Endothelial cell of umbilical vein (primary cell): ENCODE measurements at places on chromosomes 1 and 21. TPM values are rescaled to one million over a fixed set of nuclear protein-coding genes. Genes with fewer than 3 reads are reported as not detected.

The S100A12 gene
- not detected in 2 replicates for total RNA-seq

The TM2D1 gene
- total RNA-seq, result 37.5 and 46.1 TPM in 2 replicates

The HMCN1 gene
- 5.6 and 10.3 TPM in 2 replicates for total RNA-seq

The GREM2 gene
- not detected in 2 replicates for total RNA-seq

The ADORA1 gene
- not detected in 2 replicates for total RNA-seq

The ASTN1 gene
- total RNA-seq, result not detected in 2 replicates

The GBP2 gene
- 19.4 and 30.2 TPM in 2 replicates for total RNA-seq

The RGL1 gene
- 35.3 and 38.4 TPM in 2 replicates for total RNA-seq

The MYOC gene
- total RNA-seq, result not detected in 2 replicates
